ENCODE measurements at places on chromosomes 12 and 14.

GRCh38 chr12:664075-664778 lies 982 bp upstream of the NINJ2 start:
- no peak for DNase-seq

- DNase-seq: peak; percentile 32
Measured at GRCh38 chr12:67698672-67699581, 50.4 kb downstream of the DYRK2 start.

GRCh38 chr14:20522332-20522731 lies 17.0 kb downstream of the RNASE10 start:
- DNase-seq: no peak

GRCh38 chr14:31118892-31119291 lies 88.7 kb downstream of the HECTD1 start:
- no peak for DNase-seq

- DNase-seq: no peak
Measured at GRCh38 chr12:17588968-17589367, 501.0 kb downstream of the RERGL start.

GRCh38 chr12:84912198-84913128 lies at the start of gene SLC6A15:
TSS of gene SLC6A15 (minus strand) at chr12:84912799. CDS start at chr12:84892120, 20,679 bp downstream.
- DNase-seq: peak; percentile 15

- DNase-seq: no peak
Measured at GRCh38 chr12:120874547-120875245, 29.5 kb downstream of the SPPL3 start.

DNA sequence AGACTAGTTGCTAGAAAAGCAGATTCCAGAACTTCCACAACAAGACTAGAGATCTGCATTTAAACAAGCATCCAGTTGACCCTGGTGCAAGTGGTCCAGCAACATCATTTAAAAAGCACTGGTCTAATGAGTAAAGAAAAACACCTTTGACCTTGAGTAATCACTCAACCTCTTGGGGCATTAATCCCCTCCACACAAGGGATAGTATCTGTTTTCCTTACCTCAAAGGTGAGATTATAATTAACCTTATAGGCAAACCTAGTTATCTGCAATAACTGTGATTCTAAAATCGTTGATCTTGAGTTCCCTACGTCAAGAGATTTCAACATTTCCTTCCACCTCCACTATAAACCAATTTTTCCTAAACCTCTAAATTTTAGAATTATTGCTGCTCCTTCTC lies 1.1 kb downstream of the KDM5A start:
- DNase-seq: no peak

DNA sequence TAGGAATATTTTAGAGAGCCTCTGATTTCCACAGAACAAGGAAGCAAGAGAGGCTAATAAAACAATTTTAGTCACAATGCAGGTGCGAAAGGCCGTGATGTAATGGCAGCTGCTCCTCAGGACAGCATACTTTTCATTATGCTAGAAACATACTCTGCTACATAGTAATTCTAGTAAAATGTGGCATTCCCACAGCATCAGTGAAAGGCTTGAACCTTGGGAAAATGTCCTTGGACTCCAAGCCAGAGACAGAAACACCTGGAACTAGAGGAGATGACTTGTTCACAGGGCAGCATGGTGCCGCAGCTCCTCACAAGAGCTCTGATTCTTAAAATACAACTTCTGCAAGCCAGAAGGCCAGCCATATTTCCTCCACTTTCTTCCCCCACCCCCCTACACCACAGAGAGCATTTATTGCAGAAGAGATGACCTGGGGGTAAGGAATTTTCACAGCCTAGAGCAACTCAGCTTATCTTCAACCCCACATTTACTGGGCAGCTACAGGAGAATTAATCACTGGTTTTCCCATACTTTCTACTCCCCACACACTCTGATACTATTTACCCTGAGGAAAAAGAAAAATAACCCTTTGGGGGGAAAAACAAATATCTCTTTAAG lies 15.8 kb downstream of the ABCC9 start:
- no peak for DNase-seq

- no peak for DNase-seq
Measured at GRCh38 chr12:54558759-54559158, 9.4 kb downstream of the PDE1B start.

DNA sequence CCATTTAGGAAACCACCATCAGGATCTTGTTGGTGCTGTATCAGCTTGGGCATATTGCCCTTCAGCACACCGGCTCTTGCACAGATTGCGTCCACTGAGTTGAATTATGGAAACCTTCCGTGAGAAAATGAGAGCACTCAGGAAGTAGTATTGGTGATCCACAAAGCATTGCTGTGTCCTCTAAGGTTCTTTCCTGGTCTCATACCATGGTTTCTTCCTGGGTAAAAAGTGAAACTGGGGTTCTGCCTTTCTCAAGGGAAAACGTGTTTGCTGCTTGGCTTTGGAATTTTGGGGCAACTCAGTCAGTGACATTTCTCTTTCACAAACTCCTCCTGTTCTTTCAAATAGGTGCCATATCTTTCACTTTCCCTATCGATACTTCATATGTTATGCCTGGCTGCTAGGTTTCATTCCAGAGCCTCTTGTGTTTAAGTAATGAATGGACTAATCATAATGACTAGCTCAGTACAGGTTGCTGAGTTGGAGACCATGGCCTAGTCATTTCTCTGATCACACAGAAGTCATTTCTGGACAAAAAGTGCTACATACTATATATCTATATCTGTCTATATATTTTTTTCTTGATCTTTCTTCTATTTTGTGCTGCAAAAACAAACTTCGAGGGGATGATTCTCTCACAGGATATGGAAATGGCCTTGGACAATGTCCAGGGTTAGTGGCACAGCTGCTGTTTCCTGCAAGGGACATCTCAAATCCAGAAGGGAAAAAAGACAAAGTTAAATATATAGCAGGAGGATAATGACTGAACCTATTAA lies 423.4 kb downstream of the ZFP36L1 start:
- no peak for DNase-seq

- no peak for DNase-seq
Measured at GRCh38 chr12:79227091-79227490, 362.5 kb downstream of the SYT1 start.

- DNase-seq: no peak
Measured at GRCh38 chr14:31716208-31716607, 155.0 kb downstream of the NUBPL start.

DNA sequence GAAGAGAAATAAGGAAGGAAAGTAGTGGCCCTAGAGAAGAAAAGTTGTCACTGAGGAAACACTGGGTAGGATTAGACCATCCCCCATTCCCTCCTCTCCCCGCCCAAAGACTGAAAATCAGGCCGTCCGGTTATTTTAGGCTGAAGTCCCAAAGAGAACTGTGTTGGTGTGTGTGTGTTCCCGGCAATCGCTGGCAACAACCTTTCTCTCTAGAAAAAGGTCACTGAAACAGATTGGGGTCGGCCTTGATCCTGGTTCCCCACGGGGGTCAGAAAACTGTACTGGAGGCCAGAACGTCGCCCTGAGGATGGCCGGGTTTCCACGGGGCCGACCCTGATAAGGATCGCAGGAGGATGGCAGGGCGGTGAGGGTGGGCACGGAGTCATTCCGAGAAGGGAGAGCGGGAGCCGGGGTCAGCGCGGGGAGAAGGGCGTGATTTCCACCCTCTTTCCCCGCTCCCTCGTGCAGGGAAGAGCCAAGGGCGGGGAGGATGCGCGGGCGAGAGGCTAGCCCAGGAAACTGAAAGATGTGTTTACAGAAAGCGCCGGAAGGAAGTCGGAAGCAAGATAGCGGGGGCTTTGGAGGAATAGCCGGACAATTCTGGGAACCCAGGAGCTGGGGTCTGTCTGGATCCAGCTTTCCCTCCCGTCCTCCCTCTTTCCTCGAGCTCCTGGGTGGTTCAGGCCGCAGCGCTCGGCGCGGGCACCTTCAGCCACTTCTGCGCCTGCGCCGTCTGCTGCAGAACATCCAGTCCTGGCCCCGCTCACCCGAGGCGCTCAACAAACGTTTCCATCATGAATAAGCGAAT lies 25.3 kb upstream of the SPTLC2 start:
- peak; percentile 67 for DNase-seq

- DNase-seq: no peak
Measured at GRCh38 chr12:46388427-46389021, 16.0 kb upstream of the SLC38A2 start.

DNA sequence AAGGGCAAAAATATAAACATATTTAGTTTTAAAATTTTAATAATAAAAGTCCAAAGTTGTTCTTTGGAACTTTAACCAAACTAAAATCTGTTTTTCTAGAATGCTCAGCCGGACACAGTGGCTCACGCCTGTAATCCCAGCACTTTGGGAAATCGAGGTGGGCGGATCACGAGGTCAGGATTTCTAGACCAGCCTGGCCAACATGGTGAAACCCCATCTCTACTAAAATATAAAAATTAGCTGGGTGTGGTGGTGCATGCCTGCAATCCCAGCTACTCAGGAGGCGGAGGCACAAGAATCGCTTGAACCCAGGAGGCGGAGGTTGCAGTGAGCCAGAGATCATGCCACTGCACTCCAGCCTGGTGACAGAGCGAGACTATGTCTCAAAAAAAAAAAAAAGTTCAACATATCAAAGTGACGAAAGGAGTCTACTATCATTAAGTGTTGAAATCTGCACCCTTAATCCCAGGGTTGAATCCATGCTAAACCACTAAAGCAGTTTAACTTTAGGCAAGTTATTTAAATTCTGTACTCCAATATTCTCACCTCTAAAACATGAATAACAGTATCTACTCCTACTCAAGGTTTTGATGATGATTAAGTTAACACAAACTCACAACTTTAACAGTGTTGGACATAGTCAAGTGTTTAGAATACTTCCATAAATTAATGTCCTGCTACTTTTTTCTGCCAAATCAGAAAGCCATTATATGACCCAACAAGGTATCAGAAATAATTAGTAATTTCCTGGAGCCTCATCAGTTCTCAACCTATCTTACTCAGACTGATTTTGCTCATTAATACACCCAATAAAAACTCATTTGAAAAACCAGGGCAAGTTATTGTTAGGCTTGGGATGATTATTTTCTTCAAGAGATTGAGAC lies 11.0 kb downstream of the HNRNPC start:
- DNase-seq: no peak

GRCh38 chr14:68796418-68797101 lies 3.7 kb upstream of the ZFP36L1 start:
- DNase-seq: no peak

DNA sequence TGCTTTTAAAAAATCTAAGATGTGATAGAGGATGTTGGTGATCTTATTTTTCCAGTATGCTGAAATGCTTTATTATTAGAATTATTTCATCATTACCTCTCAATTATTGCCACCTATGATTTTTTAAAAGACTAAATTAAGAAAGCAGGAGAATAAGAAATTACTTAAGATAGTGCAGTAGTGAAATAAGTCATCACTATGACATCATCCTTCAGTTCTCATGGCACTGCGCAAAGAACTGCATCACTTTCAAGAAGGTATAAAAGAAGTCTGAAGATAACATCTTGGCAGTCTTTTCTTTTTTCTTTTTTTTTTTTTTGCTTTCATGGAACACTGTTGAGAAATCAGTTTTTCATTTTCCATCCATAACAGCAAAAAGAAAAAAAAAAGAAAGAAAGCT lies 24.4 kb downstream of the NT5DC3 start:
- no peak for DNase-seq

GRCh38 chr12:132284827-132285741 lies 44.3 kb downstream of the GALNT9 start:
- no peak for DNase-seq

GRCh38 chr12:24600996-24601395 lies 347.9 kb downstream of the BCAT1 start:
- DNase-seq: no peak

GRCh38 chr14:86311151-86311550 lies 781.2 kb downstream of the FLRT2 start:
- DNase-seq: no peak

- DNase-seq: no peak
Measured at GRCh38 chr12:82474798-82475184, 116.5 kb downstream of the METTL25 start.

DNA sequence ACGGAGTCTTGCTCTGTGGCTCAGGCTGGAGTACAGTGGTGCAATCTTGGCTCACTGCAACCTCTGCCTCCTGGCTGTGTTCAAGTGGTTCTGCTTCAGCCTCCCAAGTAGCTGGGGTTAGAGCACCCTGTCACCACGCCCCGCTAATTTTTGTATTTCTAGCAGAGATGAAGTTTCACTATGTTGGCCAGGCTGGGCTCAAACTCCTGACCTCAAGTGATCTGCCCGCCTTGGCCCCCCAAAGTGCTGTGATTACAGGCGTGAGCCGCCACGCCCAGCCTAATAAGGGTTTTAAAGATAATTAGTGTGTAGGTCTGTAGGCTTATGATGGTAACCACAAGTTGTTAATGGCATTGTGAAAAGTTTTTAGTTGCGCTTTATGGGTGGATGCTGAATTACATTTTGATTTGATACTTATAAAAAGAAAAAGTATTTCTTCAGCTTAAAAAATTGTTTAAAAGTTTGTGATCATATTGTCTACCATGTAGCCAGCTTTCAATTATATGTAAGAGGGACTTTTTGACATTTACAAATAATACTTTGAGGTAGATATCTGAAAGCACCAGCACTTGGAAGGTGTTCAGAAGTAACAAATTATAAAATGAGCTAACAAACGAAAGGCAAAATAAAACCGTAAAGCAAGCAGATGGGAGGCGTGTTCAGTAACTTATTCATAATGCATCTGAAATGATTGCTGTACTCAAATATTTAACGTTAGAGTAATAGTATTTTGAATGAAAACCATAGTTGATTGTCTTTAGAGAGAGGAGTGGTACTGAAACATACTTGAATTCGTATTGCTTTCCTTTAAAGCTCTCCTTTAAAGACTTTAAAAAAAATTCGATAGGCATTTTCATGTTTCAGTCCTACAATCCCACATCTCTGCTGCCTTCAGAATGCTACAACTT lies 37.1 kb downstream of the MDM2 start:
- no peak for DNase-seq

DNA sequence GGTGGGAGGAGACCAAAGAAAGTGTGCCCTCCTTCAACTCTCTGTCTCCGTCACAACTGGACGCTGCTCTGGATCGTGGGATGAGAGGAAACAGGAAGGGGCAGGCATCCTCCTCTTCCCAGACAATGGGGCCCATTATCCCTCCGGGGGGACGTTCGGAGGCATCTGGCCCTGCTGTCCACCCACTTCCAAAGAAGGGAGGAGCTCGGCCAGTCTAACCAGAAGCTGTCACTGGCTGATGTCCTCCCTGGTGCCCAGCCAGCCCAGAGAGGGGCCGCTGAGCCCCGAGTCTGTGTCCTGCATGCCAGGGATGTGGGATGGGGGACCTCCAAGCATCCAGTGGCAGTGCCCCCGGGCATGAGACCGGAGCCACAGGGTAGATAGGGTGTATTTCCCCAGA lies 39.8 kb upstream of the MEG3 start:
- no peak for DNase-seq

All from activated T-cell treated with anti-CD3 and anti-CD28 coated beads for 48 hours (primary cell).